RCC 7860 (cell line): ENCODE measurements at places on chromosomes 1 and 21.

DNA sequence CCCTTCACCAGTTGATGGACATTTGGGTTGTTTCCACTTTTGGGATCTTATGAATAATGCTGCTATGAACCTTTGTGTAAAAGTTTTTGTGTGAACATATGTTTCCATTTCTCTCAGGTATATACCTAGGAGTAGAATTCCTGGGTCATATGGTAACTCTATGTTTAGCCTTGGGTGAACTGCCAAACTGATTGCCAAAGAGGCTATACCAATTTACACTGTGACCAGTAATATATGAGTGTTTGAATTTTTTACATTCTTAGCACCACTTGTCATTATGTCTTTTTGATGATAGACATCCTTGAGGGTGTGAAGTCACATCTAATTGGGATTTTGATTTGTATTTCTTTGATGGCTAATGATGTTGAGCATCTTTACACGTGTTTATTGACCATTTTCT, 290.1 kb downstream of the DUSP10 start:
- no peak for DNase-seq

- peak; percentile 22 for DNase-seq
Observed at GRCh38 chr21:29025328-29025713, 853 bp downstream of the USP16 start.

DNA sequence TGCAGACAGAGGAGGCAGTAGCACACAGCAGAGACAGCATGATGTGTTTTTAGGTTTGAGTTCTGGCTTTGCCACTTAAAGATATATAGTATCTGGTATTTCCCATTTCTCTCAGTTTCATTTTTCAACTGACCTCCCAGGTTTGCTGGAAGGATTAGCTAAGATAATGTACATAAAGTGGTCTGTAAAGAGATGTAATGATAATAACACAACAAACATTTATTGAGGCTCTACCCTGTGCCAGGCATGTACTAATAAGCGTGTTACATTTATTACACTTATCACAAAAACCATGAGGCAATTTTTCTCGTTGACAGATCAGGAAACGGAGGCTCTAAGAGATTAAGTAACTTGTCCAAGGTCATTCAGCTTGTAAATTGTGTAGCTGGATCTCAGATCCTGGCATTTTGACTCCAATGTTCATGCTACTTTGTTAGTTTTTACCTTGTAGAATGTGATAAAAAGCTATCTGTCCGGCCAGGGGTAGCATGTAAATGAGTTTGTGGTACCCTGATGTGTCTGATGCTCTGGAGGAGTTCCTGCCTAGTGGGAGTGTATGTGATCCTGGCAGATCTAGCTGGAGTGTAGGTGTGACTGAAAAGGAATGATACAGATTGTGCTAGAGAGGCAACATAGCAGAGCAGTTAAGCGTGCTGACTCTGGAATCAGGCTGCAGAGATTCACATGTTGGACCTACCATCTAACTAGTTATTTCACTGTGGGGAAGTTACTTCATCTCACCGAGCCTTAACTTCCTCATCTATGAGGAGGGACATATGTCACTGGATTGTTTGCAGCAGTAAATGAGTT, 146.6 kb downstream of the VPS13D start:
- DNase-seq: no peak

DNA sequence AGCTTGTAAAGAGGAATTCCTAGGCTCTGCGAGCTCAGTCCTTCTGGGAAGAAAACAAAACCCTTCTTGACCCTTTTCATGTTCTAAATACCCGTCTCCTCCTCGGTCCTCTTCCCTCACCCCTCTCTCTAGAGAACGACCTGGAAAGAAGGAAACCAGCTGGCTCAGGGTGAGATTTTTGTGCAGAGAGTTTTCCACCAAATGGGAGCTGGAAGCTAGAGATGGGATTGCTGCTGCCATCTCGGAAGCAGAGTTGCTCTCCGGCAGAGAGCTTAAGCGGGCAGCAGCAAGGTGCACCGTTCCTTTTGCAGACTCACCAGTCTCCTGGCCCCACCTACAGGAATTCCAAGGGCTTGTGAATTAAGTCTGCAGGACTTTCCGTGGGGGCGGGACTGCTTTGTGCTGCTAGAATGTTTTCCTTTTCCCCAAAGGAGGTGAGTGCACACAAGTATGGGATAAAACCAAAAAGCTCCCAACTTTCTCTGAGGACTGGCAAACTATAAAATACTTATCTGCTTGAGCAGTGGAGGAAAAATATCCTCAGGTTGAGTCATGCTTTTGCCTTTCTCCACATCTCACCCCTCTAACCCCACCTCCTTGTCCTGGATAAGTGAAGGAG, 29.1 kb upstream of the KIAA0040 start:
- DNase-seq: peak; percentile 25

GRCh38 chr1:110069404-110070281, 829 bp downstream of the ALX3 start:
- no peak for DNase-seq

DNA sequence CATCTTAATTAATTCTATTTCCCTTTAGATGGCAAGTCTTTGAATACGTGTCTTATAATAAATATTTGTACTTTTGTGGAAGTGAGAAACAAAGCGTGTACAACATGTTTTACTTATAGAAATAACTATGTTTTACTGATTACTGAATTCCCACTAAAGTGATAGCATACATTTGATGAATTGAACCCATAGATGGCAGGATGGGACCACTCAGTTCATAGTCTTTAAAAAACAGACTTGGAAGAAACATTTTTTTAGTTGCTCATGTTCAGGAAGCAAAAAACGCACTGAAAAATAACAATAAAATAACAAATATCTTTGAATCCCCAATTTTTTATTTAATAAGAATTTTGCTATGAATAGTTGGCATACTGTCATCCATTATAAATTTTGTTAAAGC, 507.1 kb upstream of the ZRANB2 start:
- no peak for DNase-seq

DNA sequence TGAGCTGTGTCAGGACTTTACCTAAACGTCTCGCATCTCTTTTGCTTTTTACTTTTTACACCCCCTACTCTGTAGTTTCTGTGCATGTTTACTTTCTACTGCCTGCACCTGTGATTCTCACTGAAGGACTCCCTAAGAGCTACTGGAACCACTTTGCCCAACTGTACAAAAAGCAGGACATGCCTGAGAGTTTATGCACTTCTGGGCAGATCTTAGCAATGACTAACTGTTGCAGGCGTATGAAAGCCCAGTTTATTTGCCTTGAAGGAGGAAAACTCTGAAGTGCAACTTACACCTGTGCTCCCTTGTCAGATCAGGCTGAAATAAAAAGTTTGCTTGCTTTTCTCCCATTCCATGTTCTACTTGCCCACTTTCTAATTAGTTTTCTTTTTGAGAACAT, 467.0 kb upstream of the USP24 start:
- DNase-seq: no peak

- peak; percentile 26 for DNase-seq
Observed at GRCh38 chr1:53278298-53278725, 40.0 kb upstream of the MAGOH start.

DNA sequence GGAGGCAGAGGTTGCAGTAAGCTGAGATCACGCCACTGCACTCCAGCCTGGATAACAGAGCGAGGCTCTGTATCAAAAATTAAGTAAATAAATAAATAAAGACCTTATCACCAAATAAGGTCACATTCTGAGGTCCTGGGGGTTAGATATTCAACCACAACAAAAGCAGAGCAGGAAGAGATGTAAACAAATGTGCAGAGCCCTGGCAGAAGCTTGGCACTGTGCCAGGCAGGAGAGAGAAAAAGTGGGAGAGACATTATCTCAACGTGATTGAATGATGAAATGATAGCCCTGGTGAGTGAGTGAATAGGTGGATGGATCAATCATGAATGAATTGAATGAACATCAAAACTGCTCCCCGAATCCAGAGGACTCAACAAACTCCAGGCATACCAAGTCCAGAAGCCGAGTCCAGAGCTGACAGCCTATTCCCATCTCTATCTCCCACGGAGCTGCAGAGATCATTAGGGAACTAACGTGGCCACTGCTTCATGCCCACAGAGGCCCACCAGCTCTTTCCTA, 150.7 kb downstream of the TOMM20 start:
- DNase-seq: no peak

- DNase-seq: no peak
Observed at GRCh38 chr1:114152089-114152507, 1.6 kb downstream of the SYT6 start.

- DNase-seq: no peak
Observed at GRCh38 chr1:185468626-185469025, 151.6 kb upstream of the IVNS1ABP start.

DNA sequence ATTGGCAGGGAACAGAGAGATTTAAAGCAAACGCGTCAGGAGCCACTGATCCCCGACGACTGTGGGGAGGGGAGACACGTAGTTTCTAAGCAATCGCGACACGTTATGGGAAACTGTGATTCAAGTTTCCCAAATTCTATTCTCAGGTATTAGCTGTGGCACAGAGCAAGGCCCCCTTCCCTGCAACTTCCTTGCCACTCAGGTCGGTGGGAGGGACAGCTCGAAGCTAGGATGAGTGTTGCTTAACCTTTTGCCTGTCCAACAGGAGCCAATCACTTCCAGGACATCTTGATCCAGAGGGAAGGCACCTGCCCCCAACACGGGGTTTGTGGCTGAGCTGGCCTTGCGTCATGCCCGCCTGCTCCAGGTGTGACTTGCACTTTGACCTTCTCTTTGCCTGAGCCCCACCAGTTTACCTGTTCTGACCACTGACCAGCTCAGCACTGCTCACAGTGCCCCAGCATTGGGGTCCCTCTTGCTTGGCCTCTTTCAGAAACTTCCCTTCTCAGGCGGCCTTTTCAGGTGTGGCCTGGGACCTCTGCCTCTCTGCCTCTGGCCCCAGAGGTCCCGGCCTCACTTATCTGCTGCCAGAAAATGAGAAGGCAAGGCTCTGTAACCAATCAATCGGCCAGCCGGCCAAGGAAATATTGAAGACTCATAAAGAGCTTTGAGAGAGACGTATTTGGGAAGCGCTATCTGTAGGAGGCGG, 24.6 kb downstream of the TEX35 start:
- no peak for DNase-seq

DNA sequence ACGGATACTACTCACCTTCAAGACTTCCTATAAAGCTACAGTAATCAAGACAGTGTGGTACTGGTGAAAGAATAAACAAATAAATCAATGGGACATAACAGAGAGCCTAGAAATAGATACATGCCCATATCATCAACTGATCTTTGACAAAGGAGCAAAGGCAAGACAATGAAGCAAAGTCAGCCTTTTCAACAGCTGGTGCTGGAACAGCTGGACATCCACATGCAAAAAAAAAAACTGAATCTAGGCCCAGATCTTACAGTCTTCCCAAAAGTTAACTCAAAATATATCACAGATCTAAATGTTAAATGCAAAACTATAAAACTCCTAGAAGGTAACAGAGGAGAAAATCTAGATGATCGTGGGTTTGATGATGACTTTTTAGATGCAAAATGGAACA, 170.3 kb downstream of the MIS18A start:
- DNase-seq: no peak

- DNase-seq: no peak
Observed at GRCh38 chr1:221228594-221228993, 349.4 kb downstream of the HLX start.

- peak; percentile 8 for DNase-seq
Observed at GRCh38 chr1:184299406-184299790, 87.4 kb upstream of the C1orf21 start.

- no peak for DNase-seq
Observed at GRCh38 chr1:116150368-116150767, 39.2 kb downstream of the MAB21L3 start.
